ENCODE measurements at places on chromosomes 3 and 15.

GRCh38 chr3:118501152-118501551, 533.5 kb downstream of the IGSF11 start:
- DNase-seq, result no peak

- no peak for DNase-seq
These were observed 797.4 kb downstream of the GRM7 start for GRCh38 chr3:7658294-7658693.

DNA sequence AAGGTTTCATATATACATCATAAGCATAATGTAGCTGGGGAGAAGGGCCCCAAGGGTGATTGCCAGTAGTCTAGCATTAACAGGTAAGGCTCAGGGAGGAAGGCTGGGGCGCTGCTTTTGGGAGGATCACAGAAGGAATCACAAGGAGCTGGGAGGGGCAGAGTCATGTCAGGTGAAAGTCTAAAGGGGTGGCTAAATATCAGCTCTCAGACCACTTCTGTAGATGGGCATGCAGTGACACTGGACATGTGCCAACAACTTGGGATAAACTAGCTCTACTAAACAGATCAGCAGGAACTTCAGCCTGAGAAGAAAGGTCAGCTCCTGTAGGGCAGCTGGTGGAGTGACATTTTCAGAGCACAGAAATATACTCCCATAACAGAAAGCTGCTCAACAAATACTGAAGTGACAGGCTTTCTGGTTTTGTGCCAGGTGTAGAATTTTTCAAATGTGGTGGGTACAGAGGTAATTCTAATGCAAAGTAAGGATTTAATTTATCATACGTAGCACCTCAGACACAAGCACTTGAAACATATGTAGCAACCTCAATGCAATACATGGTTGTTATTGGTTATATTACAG, 79.4 kb downstream of the PEX5L start:
- no peak for DNase-seq

- no peak for DNase-seq
These were observed 410.0 kb downstream of the DIPK2A start for GRCh38 chr3:144381607-144382006.

DNA sequence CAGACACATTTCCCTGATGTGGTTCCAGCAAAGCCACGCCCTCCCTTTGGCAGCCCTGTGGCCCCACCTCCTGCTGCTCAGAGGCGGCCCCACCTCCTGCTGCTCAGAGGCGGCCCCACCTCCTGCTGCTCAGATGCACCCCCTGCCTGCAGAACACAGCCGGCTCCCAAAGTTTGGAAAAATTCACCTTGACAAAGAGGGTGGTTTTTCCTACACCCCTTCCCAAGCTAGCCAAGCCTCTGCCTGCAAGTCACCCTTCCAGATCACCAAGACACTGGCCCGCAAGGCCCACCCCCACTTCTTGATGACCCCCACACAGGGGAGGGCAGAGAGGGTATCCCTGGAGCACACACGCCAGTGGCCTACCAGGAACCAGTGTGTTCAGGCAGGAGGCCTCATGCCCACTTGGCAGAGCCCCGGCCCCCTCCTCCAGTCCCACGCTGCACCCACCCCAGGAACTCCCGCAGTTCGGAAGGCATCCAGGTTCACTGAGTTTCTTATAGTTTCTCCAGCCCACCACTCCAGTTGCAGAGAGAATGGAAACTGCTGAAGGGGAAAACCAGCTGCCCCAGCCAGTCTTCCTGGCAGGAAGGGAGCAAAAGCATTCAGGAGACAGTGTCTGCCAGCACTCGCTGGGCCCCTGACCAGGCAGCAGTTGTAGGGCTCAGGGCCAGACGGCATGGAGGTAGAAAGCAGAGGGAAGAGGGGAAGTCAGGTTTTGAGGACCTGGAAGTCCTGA, 2.3 kb upstream of the HAPLN3 start:
- DNase-seq, result peak; percentile 37

DNA sequence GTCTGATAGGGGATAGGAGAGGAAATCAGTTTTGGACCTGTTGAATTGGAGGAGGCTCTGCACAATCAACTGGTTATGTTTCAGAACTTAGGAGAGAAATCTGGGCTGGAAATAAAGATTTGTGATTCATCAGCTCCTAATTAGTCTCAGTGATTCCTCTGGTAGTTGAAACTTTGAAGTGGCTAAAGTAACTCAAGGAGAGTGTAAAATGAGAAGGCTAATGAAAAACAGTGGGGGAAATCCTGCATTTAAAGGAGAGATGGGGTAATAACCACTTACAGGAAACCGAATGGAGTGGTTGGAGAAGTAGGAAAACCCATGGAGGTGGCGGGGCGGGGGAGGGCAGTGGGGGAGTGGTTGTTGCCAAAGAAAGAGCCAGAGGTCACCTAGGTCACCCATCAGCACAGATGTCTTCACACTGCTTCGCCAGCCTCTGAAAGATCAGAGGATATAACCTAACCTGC, 32.6 kb downstream of the MAP2K5 start:
- no peak for DNase-seq

GRCh38 chr15:34217587-34218225, 7.1 kb upstream of the EMC4 start:
- DNase-seq, result no peak

DNA sequence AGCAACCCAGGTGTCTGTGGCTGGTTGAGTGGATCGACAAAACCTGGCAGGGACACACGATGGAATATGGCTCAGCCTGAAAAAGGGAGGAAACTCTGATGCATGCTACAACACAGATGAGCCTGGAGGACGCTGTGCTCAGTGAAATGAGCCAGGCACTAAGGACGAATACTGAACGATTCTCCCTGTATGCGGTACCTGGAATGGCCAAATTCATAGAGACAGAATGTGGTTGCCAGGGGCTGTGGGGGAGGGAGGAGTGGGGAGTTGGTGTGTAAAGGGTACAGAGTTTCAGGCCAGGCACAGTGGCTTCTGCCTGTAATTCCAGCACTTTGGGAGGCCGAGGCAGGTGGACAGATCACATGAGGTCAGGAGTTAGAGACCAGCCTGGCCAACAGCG, 35.1 kb downstream of the PCSK6 start:
- DNase-seq, result no peak

GRCh38 chr3:185200639-185201038, 47.8 kb upstream of the C3orf70 start:
- no peak for DNase-seq

- DNase-seq, result no peak
These were observed 13.9 kb upstream of the RYR3 start for GRCh38 chr15:33296856-33297255.

GRCh38 chr15:34043813-34044212, 4.8 kb upstream of the AVEN start:
- no peak for DNase-seq

DNA sequence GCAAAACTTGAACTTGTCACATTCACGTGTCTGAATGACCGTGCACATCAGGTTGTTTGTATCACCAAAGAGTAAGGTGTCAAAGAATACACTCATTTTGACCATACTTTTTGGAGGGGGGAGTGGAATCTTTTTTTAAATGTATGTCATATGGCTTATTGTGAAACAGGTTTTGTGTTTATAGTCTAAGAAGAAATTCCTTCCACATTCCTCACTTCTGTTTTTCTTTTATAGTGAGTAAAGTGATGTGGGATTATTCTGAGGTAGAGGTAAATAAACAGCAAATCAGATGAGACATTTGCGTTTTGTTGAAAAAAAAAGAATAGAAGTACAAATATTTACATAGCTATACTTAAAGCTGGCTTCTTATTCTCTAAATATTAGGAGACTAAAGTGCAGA, 33.0 kb downstream of the SRP14 start:
- DNase-seq, result no peak

GRCh38 chr15:59373215-59373614, 544 bp upstream of the MYO1E start:
- DNase-seq, result no peak

- no peak for DNase-seq
These were observed 76.0 kb downstream of the PTPRG start for GRCh38 chr3:61637088-61638051.

DNA sequence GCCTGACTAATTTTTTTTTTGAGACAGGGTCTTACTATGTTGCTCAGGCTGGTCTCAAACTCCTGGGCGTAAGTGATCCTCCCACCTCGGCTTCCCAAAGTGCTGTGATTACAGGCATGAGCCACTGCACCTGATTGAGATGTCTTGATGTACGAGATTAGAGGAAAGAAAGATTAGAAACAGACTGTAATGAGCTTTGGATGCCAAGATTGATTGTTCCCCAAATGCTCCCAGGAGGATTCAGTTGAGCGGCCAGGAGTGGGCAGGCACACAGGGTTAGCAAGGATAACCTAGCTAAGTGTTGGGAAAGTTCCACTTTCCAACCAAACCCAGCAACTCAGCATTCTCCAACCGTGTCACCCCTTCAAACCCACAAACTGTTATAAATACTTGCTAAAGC, 63.7 kb downstream of the SRGAP3 start:
- no peak for DNase-seq

DNA sequence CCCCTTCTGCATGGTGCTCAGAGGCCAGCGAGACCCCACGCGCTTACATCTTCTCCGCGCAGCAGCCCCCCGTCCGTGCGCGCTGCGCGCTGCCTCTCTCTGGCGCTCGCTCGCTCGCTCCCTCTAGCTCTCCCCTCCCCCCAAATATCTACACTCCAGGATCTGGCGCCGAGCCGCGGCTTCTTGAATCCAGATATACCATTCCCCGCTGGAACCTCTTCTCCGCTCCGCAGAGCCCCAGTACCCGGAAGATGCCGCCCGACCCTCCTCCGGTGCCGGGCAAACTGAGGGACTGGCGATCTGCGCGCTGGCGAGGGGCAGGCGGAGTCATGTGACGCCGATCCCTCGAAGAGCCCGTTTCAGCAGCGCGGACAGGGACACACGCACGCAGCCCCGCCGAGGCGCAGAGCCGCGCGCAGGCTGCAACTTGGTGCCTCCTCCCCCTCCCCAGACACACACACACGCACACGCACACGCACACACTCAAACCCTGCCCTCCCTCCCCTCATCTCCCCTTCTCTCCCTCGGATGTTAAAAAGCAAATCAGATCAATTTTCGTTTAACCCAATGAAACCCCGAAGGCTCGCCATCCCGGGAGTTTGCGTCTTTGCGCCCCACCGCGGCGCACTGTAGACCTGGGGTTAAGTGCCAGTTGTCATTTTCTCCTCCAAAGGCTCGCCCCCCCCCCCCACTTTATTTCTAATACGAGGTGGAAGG, at the start of gene RASGRF1:
TSS of gene RASGRF1 (minus strand) at position 294 of the 717 bp plus-strand sequence. CDS start at position 12, 282 bp downstream.
- no peak for DNase-seq

DNA sequence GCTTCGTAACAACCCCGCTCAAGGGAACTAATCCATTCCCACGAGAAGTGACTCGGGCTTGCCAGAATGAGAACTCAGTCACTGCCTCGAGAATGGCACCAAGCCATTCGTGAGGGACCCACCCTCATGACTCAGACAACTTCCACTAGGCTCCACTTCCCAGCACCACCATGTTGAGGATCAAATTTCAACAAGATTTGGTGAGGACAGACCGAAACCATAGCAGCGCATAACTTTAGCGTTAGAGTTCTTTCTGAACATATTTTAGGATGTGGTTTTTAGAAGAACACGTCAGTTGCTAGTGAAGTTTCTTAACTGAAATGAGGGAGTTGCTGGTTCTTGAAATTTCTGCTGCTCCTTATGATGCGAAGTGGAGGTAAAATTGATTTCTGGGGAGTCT, 13.5 kb downstream of the PTPRG start:
- DNase-seq, result no peak

DNA sequence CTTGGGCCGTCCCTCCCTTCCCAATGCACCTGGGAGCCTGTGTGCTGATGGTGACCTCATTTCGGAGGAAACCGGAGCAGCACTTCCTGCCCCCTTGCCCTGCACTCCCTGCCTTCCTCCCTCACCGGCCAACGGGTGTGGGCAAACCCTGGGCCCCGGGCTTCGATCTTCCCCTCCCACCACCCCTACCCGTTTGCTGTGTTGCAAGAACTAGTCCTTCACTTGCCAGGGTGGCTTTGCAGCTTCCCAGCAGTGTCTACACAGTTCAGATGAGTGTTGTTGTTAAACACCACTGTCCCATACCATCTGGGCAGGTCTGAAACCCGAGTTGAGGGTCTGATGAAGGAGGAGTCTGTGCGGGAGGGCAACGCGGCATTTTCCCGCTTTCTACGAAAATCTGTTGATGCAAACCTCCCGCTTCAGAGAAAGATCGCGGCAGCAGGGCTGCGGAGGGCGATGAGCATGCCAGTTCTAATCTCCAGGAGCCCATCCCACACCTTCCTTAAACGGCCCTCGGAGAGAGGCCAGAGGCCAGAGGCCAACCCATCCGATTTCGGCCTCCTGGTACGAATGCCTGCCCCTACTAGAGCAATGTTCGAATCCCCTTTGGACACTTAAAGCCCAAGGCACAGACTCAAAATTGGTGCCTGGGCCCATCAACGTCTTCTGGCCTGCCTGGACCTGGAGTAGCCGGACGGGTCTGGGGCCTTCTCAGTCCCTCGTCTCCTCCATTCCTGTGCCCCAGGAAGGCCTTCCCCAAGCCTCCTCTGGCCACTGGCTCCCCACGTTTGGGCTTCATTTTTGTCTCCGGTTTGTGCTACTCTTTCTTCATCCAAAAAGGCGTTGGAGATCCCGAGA, 35.7 kb upstream of the POLG start:
- DNase-seq, result no peak

GRCh38 chr3:160136421-160136820, 88.8 kb upstream of the C3orf80 start:
- DNase-seq, result no peak

GRCh38 chr3:117600112-117600511, 890.5 kb downstream of the TUSC7 start:
- no peak for DNase-seq

DNA sequence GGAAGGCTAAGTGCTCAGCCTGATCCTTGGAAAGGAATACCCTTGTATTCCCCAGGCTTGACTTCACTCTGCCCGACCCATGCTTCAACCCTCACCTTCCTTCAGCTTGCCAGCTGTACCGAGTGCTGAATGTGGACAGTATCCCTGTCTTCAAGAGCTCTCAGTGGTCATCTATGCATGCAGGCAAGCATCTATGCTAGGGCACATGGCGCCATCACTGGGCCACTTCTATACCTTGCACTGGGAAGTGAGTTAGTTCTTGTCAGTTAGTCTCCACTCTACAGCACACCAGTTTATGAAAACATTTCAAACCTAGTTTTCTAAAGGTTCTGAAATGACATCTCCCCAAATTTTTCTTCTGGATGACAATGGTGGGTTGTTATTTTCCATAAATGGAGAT, 82.0 kb upstream of the MYRIP start:
- no peak for DNase-seq

GRCh38 chr3:183519891-183520290, 35.6 kb downstream of the KLHL6 start:
- DNase-seq, result no peak

DNA sequence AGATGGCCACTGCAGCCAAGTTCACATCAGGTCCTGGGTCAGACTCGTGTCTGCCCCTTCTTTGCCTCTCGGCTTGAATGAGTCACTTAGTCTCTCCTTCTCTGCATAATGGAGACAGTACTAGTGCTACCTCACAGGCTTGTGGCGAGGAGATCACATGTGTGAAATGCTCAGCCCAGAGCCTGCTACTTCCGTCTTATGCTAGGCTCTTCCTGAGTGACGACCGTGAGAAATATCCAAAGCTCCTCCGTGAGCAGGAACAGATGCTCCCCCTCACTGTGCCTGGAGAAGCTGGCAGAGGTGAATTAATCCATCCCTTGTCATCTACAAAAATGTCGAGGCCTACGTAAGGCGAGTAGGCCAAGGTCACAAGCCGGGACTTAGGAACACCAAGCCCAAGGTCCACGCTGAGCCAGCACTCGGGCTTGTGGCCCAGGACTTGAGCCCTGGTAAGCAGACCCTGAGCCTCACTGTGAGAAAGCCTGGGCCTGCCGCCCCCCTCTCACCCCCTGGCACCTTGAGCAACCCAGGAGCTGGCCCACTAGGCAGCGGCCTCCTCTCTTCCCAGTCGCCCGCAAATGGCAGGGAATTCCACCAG, 17.9 kb downstream of the PAK6 start:
- DNase-seq, result no peak

Measured in activated CD4-positive, CD25-positive, alpha-beta regulatory T cell (primary cell).